ENCODE measurements at places on chromosomes 2 and 18. TPM values are rescaled to one million over a fixed set of nuclear protein-coding genes. Genes with fewer than 3 reads are reported as not detected.

The ABHD1 gene
- not detected for total RNA-seq

The IFIH1 gene
- 7.3 TPM for total RNA-seq

The SYT4 gene
- not detected for total RNA-seq

The VWC2L gene
- not detected for total RNA-seq

The FBXO36 gene
- total RNA-seq: 2.0 TPM

The NGEF gene
- 0.14 TPM for total RNA-seq

The CFAP65 gene
- total RNA-seq: under 0.01 TPM

The STEAP3 gene
- total RNA-seq: 12.2 TPM

The SPDYA gene
- total RNA-seq: 0.79 TPM

The PLA2R1 gene
- total RNA-seq: 25.2 TPM

The REEP1 gene
- 0.26 TPM for total RNA-seq

The PTPN2 gene
- total RNA-seq: 17.5 TPM

The DTNA gene
- total RNA-seq: 5.7 TPM
